Activated CD4-positive, alpha-beta T cell treated with anti-CD3 and anti-CD28 coated beads for 24 hours (primary cell): ENCODE measurements at places on chromosomes 5 and 9.

DNA sequence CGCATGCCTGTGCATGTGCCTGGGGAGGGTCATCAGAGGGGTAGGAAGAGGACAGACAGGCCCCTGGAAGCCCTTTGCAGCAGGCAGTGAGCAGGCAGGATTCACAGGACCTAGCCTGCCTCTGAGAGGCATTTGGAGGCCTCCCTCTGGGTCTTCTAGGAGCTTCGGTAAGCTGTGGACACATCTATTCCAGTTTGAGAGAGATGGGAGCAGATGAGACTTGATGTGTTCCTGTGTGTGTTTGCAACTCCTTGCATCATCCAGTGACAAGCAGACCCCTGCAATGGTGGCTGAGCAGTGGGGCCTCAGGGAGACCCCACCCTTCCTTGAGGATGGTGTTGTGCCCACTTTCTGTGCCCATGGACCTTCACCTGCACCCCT lies 64.0 kb downstream of the GADD45G start:
- no peak for DNase-seq

DNA sequence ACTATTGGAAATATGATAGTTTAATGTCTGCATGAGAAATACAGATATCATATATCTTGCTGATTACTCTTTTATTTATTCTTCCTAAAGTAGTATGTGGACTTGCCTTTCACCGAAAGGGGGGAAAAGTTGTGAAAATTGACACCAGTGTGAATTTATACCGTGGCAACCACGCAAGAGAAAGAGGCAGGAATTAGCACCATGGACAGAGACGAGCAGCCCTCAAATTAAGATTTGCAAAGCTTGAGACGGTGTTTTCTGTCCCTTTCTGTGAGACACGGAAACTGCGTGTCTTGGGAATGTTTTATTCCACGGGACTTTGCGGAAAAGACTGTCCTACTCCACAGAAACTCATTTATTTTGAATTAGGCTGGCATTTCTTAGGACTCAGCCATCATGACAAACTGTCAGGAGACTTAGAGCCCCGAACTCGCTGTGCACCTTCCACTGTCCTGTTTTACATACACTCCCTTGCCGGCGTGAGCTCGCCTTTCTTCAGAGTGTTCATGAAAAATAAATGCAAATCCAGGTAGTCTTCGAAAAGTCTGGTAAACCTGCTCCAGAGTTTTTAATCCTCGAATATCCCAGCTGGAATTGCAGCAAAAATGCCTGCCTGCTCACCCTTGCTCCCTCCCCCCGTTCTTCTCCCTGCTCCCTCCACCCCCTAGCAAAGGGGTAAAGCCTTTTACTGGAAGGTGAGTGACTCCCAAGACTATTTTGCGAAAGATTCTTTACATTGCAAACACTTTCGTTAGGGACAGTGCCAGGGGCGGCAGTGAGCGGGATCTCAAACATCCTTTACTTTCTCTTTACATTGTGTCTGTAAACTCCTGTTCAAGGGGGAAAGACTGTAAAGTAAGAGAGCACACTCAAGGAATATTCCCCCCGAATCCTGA lies 3.8 kb upstream of the ELAVL2 start:
- no peak for DNase-seq

DNA sequence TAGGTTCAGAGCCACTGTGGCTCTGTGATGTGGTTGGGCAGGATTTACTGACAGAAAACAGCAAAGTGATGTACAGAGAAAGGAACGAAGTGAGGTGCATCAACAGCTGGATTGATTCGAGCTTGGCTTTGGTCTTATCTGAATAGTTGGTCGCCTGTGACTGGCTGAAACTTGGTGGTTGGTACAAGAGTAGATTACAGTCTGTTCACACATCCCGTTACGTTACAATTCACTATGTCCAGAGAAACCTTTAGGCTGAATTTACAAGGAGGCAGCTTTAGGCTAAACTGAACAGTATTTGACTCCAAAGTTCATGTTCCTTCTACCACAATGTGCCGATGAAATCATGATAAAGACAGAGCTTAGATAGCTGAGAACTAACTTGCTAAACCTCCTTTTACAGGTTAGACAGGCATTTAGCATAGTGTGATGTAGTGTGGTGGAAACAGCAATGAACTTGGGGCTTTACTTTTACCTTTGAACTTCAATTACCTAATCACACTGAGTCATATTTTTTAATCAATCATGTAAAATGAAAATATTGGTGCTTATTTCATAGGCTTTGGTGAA lies 210.2 kb upstream of the PUM3 start:
- no peak for DNase-seq

- DNase-seq: no peak
Measured at GRCh38 chr5:135456238-135457099, 4.3 kb upstream of the TIFAB start.

GRCh38 chr5:132467287-132467984 lies 23.1 kb downstream of the IRF1 start:
- DNase-seq: no peak

DNA sequence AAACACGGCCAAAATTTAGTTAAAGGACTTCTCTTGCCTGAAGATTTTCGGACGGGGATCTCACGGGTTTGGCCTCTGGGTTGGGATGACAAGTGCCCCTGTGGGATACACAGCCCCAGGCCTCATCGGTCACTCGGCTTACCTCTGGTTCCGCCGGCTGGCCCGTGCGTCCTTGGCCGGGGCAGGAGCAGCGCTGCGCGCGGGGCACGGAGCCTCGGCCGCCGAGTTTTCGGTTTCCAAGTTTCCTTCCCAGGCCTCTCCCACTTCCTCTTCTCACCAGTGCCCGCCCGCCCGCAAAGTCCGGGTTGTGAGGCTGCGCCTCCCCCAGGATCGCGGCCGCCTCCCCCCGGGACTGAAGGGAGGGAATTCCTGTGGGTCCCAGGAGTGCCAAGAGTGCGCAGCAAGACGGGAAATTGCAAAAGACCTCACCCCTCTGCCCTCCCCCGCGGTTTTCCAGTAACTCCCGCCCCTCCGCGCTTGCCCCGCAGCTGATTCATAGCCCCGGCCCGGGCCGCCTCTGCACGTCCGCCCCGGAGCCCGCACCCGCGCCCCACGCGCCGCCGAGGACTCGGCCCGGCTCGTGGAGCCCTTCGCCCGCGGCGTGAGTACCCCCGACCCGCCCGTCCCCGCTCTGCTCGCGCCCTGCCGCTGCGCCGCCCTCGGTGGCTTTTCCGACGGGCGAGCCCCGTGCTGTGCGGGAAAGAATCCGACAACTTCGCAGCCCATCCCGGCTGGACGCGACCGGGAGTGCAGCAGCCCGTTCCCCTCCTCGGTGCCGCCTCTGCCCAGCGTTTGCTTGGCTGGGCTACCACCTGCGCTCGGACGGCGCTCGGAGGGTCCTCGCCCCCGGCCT lies at the start of gene OSMR:
TSS of gene OSMR (plus strand) at position 487 of the 853 bp plus-strand sequence. CDS start 23,033 bp downstream, outside the sequence.
- no peak for DNase-seq

- DNase-seq: no peak
Measured at GRCh38 chr9:134066913-134067851, 644 bp downstream of the BRD3 start.

GRCh38 chr5:95900383-95900958 lies 61.2 kb downstream of the ELL2 start:
- DNase-seq: no peak

- DNase-seq: no peak
Measured at GRCh38 chr9:112162621-112163413, 12.3 kb downstream of the SUSD1 start.

GRCh38 chr9:93003552-93004407 lies 54.7 kb upstream of the SUSD3 start:
- peak; percentile 57 for DNase-seq

GRCh38 chr9:36847781-36848673 lies 186.0 kb downstream of the PAX5 start:
- DNase-seq: no peak

- no peak for DNase-seq
Measured at GRCh38 chr9:86860006-86860405, 87.3 kb downstream of the GAS1 start.

DNA sequence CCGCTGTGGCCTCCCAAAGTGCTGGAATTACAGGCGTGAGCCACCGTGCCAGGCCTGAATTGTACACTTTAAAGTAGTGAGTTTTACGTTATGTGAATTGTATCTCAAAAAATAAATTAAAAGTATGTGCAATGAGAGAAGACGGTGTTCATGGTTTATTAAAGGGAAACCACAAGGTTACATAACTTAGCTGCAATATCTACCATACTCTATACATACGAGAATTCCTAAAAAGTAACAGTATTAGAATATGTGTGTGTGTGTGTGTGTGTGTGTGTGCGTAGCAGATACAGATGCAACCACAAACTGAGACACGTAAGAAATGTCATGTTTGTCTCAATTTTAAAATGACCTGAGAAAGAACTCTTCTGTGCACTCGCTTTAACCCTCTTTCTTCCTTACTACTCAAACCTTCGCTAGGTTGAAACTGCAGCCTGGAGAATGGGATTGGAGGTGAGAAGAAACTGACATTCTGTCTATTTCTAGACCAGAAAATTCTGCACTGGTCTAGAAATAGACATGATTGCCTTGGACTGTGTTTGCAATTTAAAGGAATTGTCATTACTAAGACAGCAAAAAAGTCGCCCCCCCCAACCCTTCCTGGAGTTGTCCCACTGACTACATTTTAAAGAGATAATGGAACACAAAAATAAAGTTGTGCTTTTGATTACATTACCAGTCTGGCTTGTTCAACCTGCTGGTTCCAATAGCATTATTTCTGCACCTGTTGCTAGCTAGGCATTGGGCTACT lies 167.0 kb downstream of the RGS3 start:
- DNase-seq: no peak

DNA sequence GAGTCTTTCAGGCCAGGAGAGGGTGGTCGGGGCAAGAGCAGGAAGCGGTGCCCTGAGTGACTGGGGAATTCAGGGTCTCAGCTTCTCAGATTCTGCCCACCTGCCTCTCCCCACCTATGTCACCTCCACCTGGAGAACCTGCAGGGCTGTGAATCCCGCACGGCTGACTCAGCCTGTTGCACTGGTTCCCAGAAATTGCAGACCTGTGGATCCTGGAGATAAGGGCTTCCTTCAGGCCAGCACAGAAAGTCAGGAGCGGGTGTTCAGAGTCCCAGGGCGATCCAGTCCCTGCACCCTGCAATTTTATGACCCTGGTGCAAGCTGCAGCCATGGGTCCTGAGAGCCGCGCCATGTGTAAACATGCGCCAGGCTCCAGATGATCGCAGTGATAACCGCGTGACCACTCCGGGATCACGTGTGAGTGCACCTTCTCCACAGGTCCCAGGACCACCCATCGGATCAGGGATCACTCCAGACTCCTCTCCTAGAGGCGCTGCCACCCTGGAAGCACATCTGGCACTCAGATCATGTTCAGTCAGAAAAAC lies 17.8 kb downstream of the IRX4 start:
- no peak for DNase-seq

GRCh38 chr5:67648201-67648671 lies 451.6 kb upstream of the CD180 start:
- no peak for DNase-seq

- DNase-seq: no peak
Measured at GRCh38 chr5:92435781-92436180, 1052.7 kb upstream of the ARRDC3 start.

DNA sequence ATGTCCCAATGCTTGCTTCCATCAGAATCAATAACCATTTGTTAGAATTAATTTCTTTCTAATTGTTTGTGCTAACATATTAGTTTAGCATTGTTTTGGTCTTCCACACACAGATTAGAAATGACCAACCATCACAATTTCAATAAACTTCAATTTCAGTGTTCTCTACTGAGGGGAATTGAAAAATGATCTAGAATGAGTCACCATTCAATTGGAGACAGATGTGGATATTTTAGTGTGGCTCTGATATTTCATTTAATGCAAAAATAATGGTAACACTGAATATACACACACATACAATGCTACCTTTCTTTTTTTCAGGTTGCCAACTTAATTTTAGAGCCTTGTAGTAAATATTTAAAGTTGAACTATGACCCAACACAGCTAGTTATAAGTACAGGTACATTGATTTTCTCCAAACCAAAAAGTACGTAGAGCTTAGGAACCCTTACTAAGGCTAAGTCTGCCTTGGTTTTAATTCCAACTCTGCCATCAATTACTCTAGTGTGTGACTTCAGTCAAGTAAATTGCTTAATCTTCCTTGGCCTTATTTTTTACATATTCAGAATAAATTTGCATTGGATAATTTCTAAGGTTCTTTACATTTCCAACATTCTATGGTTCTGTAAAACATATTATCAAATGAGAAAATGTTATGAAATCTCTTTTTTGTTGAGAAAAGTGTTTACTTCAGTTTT lies 143.9 kb downstream of the DMRTA1 start:
- DNase-seq: no peak

GRCh38 chr9:134422301-134423090 lies 96.2 kb downstream of the RXRA start:
- DNase-seq: no peak

GRCh38 chr5:60585618-60586017 lies 114.3 kb downstream of the DEPDC1B start:
- no peak for DNase-seq

- no peak for DNase-seq
Measured at GRCh38 chr5:4879693-4880303, 260.3 kb upstream of the ADAMTS16 start.

DNA sequence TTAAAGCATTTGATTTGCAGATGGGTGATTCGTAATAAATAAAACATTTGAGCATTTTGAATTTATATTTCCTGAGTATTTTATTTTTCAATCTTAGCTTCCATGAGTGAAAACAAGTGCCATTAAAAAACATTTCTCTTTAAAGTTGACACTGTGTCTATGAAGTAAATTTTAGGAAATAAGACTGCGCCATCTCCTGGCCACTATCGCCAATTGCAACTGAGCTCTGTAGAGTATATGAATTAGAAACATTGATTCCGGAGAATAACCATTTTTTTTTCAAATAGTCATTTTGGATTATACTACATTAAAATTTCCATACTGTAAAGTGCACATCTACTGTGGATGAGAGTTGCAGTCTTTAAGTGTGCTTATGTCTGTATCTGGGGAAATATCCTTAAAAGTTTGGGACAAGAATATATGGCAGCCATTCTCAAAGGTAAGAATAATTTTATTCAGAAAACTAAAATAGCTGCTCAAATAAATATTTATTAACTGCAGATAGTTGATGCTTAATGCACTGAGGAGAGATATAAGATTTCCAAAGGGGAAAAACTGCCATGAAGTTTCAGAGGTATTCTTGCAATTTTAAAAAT lies 5.9 kb downstream of the DMRTA1 start:
- peak; percentile 39 for DNase-seq

- DNase-seq: no peak
Measured at GRCh38 chr5:164497311-164498064, 992.1 kb downstream of the MAT2B start.

- DNase-seq: no peak
Measured at GRCh38 chr5:159797261-159797970, 118.9 kb upstream of the ADRA1B start.

GRCh38 chr5:73921741-73922140 lies 295.7 kb downstream of the ARHGEF28 start:
- DNase-seq: no peak

- DNase-seq: no peak
Measured at GRCh38 chr5:166399781-166400180, 1891.7 kb upstream of the WWC1 start.

GRCh38 chr5:151795426-151795825 lies 23.7 kb downstream of the G3BP1 start:
- DNase-seq: no peak

GRCh38 chr9:21554813-21555212 lies 72.7 kb upstream of the IFNE start:
- no peak for DNase-seq
